ENCODE measurements at places on chromosomes 7 and 10. TPM values are rescaled to one million over a fixed set of nuclear protein-coding genes. Genes with fewer than 3 reads are reported as not detected.
A peak's percentile ranks its signal among the peaks of the same experiment; 100 is the strongest.

Gene ZFAND4
- 9.2 TPM for total RNA-seq

Gene CLIP2
- total RNA-seq = 73.6 TPM

Gene CNPY1
- not detected for total RNA-seq

Gene PRXL2A
- total RNA-seq = 197 TPM

Gene STK31
- 0.05 TPM for total RNA-seq

Gene ACTR3C
- 0.53 TPM for total RNA-seq

Gene NEUROG3
- not detected for total RNA-seq

Gene TOMM7
- 82.3 TPM for total RNA-seq

Gene SPAM1
- total RNA-seq = not detected

Gene SPDYE16
- not detected for total RNA-seq

Gene NOS3
- 16.5 TPM for total RNA-seq

Gene FAM221A
- 2.0 TPM for total RNA-seq

Gene LIPM
- total RNA-seq = not detected

- peak; percentile 60 for DNase-seq
These were observed 371.9 kb downstream of the BMPER start for GRCh38 chr7:34277016-34277802.

DNA sequence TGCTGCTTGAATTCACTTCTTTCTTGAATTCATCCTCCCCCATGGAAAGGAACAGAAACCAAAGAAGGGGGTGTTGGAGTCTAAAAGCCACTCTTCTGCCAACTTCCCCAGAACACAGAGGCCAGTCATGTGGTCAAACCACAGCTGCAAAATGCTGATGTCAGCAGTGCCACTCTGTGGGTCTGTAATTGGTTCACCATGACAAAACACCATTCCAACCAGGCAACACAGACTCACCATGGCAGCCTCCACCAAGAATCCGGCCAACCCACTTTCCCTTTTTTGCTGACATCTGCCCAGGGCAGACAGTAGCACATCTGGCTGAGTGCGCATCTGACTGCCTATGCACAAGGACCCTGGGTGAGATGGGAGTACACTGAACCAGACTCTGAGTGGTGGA, 16.8 kb downstream of the OSBPL3 start:
- no peak for DNase-seq

DNA sequence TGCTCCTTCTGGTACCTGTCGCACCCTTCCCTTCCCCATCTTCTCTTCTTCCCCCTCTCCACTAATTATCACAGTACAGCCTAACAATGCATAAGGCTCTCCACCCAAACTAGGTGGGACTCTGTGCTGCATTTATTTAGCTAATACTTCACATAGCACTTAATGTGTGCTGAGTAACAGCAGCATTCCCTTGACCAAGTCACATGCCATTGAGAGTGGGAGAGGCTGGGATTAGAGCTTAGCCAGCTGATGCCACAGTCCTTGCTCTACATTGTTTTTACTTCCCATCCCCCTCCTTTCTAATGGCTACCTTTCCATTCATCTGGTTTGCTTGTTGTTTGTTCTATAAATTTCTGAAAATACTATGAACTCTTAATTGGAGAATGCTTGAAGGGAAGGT, 426.9 kb downstream of the LRMDA start:
- no peak for DNase-seq

DNA sequence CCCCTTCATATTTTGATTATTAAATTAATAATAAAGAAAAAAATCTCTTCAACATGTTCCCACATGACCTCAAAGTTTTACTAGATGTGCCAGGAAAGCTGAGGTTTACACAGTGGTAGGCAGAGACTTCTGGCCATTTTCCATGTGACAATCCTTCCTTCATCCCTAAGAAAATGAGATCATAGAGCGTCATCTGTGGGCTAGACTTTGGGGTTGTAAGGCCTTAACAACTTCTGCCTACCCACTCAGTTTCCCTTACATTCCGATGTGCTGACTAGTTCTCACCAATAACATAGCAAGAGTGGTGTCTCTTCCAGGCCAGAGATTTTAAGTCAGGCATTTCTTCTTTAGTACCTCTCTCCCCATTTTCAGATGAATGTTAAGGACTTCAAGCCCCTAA, 171.1 kb upstream of the PHF14 start:
- no peak for DNase-seq

DNA sequence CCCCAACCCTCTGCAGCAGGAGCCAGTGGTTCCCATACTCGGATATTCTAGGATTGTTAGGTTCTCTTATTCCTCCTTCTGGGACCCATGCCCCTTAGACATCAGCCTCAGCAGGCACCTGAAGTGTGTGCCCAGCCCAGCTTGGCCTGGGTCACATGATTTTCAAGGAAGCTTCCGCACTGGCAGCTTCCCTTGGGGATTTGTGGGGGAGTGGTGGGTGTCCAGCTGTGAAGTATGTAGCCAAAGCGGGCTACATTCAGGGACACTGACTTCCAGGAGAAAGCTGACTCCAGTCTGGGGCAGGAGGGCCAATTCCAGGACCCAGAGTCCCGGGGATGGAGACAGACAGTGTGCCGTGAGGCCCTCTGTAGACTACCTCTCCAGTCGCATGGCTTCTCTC, 1.3 kb downstream of the LDB1 start:
- no peak for DNase-seq

DNA sequence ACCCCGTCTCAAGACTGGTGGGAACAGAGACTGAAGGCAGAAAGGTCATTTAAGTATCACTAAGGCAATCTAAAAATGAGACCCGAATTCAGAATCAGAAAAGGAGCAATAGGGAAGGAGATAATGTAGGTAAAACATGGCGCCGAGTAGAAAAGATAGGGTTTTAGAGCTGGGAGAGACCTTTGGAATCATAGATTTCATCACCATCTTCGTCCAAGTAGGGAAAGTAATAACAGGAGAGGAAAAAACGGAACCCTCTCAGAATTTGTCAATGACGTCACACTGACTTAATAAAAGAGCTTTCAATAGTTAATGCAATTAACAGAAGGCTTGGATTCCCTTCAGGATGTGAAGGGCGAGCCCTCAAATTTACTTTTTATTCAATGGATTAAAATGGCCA, 1.0 kb upstream of the UBN2 start:
- DNase-seq = no peak

- no peak for DNase-seq
These were observed 234.9 kb downstream of the HGF start for GRCh38 chr7:81534996-81535395.

- no peak for DNase-seq
These were observed 68.4 kb upstream of the ATP6V0A4 start for GRCh38 chr7:138866353-138866752.

GRCh38 chr10:70587045-70587658, 15.4 kb downstream of the PRF1 start:
- no peak for DNase-seq

DNA sequence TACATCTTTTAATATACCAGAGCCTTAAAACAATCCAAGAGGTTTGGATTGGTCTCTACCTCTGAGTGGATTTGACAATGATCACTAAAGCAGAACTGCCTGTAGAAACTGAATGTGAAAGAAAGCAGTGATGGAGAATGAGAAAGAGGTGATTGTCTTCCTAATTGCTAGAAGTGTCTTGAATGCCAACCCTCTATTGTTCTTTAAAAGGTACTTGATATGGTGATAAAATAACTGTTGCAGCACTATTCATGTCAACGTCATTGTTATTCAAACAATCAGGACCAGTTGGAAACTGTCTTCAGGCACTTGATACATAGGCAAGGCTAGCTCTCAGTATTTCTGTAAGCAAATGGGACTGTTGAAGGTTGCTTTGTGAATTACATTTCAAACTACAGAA, 47.9 kb upstream of the ITPRID1 start:
- DNase-seq = no peak

- no peak for DNase-seq
These were observed 87.1 kb downstream of the KAT6B start for GRCh38 chr10:74913377-74913979.

GRCh38 chr7:19091550-19092200, 25.8 kb downstream of the TWIST1 start:
- DNase-seq = no peak

DNA sequence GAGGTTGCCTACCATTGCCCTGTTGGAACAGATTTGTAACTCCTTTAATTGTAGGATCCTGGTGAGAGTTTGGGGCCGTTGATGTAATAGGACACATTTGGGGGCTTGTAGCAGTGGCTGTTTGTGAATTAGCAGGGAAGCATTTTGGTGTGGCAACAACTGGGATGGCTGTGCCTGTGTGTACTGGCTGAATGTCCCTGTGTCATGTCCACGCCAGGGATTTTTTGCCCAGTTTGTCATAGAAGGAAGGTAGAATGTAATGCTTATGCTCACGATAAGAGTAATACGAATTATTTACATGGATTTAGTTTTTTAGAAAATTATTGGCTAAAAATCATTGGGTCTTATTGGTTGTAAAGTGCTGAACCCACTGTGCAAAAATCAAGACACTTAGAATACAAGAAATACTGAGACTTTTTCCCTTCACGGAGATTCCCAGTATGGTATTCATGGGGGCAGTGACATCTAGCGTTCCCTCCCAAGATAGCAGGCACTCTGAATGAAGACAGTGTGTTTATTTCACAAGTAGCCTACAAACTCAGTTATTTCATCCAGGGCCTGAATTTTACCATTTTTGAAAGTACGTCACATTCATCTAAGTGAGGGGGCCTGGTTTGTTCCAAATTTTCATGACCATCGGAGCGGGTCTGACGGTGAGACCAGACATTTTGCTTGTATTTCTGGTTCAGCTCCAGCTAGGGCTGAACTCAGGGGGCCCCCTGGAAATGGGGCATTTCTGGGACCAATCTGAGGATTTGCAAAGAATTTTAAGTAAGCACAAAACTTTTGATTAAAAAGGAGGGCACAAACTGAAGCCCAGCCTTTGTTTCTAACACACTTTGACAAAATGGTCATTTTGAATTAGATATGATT, 74.7 kb downstream of the CACNB2 start:
- peak; percentile 31 for DNase-seq

GRCh38 chr7:117044664-117045063, 91.4 kb downstream of the ST7 start:
- no peak for DNase-seq

All from glomerular endothelial cell (primary cell).